ENCODE measurements at places on chromosomes 11 and 22.

- DNase-seq: no peak
Observed at GRCh38 chr11:72353861-72354260, 80.5 kb downstream of the CLPB start.

- no peak for DNase-seq
Observed at GRCh38 chr11:12962306-12962705, 46.8 kb upstream of the RASSF10 start.

GRCh38 chr11:44818110-44818509 lies 91.3 kb downstream of the TSPAN18 start:
- DNase-seq: no peak

DNA sequence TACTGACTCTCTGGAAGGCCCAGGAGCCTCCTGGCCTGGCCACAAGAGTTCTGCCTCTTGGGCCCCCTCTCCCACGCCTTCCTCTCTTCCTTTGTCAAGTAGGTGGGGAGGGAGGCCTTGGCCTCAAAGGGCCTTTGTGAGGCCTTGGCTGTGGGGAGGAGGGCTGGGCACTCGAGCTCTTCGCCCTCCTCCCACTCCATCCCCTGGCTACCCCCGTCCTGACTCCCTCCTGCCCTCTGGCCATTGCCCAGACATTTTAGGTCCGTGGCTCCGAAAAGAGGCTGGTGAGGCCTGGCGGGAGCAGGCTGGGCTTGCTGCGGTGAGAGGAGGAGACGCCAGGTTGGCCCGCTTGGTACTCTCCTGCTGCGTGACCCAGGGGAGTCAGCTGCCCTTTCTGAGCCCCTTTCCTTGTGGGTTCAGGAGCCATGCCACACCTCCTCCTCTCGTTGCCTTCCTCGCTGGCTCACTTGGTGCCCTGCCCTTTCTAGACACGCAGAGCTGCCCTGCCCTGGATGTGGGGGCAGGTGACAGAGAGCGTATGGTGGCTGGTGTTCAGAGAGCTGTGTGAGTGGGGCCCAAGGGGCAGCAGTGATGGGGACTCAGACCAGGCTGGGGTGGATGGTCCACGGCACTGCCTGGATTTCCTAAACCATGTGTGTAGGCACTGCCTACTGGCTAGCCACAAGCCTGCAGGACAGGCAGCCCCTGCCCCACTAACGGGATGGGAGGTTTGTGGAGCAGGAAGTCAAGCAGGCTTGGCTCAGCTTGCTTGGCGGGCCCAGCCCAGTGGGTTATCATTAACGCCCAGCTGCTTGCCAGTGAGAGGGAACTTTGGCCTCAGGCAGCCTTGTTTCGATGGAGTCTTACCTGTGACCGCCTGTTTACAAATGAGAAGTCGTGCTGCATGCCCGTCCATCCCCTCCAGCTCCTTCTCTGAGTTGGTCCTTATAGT lies 15.8 kb upstream of the OMP start:
- DNase-seq: no peak

DNA sequence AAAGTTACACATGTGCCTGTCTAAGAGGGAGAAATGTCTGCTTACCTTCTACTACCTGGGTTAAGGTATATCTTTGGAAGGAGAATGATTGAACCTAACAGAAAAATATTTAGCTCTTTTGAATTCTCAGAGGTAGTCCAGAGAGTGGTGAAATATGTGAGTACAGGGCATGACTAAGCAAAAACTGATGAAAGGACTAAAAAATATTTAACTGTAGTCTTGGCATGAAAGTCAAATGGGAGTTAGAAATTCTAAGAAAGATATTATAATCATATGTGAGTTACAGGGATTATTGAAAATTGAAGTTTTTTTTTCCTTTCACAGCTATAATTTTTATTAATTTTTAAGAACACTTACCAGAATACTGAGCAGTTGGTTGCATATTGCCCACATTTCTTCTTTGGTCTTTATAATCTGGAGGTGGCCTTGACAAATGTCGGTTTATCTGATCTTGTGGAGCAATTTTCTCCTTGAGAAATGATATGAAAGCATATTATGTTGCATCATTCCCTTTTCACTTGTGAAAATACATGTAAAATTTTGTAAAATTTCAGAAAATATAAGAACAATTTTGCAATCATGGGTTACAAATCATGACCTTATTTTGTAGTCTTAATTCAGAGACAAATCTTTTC lies 61.4 kb upstream of the MTMR2 start:
- no peak for DNase-seq

Measured in activated CD4-positive, CD25-positive, alpha-beta regulatory T cell (primary cell).